ENCODE measurements at places on chromosomes 11 and 22.

GRCh38 chr11:87324817-87325489 lies 287.2 kb downstream of the TMEM135 start:
- DNase-seq: no peak

- no peak for DNase-seq
Observed at GRCh38 chr22:20533879-20534265, 26.5 kb downstream of the MED15 start.

GRCh38 chr11:24386546-24387397 lies 110.1 kb upstream of the LUZP2 start:
- no peak for DNase-seq

DNA sequence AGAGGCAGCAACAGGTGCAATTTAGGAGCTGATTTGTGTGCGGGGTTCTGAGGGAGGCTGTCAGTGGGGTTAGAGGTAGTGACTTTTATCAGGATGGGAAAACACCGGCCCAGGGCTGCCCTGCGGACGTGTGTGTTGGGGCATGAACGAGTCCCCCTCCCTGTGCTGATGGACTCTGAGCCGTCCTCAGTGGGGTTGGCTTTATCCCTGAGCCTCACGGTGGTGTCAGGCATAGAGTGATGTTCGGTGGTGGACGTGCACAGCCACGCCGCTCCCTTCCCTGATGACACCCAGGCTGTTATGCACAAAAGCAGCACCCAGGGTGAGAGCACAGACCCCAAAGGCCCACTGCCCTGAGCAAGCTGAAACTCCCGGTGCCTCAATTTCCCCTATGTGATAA lies 809.1 kb downstream of the BRD1 start:
- no peak for DNase-seq

DNA sequence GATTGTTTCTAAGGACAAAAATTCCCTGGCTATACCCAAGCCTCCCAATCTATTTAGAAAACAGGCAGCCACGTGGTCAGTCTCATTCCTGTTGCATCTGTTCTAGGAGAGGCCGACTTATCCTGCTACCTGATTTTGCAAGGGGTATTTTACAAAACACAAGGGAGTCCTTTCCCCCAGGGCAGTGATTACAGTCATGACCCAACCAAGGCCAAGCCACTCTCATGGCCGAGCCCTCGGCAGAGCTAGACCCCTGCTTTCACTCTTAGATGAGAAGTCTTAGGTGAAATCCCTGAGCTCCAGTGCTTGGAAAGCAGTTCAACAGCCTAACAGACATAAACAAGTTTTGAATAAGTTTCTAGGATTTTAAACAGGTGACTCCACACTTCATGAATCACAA lies 89.0 kb upstream of the PITPNB start:
- DNase-seq: no peak

GRCh38 chr11:65390996-65391395 lies 4.6 kb downstream of the FRMD8 start:
- no peak for DNase-seq

DNA sequence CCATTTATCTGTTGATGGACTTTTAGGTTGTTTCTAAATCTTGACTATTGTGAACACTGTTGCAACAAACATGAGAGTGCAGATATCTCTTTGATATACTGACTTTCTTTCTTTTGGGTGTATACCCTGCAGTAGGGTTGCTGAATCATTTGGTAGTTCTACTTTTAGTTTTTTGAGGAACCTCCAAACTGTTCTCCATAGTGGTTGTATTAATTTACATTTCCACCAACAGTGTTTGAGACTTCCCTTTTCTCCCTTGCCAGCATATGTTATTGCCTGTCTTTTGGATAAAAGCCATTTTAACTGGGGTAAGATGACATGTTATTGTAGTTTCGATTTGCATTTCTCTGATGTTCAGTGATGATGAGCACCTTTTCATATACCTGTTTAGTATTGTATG lies 330.0 kb downstream of the DDX10 start:
- DNase-seq: no peak

DNA sequence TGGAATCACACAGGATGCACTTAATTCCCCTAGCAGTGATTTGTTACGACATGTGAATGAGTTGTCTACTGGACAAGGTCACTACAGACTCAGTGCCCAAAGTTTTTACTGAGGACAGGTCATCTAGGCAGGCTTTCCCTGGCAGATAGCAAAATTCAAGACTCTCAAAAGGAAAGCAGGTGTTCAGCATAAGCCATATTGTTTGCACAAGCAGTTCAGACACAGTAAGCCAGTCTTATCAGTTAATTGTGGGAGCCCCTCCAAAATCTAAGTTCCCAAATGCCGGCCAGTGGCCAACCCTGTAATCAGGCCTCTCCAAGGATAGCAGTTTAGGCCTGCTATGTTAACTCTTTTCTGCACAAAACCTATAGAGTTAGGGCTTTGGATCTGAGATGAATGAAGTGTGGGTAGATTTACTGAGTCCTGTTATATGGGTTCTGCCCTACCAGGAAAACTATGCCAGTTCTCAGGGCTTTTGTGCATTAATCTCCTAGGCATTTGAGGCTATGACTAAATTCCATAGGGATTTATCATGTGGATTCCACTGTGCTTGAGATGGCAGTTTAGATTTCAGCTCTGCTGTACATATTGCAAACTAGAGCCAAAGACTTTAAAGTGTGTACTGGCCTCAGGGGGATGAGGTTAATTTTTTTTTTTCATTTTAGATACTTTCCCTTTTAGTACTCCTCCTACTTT lies 4.8 kb upstream of the ARHGEF12 start:
- no peak for DNase-seq

All from renal cortex interstitium (tissue), 15 donors.